HCT116 (cell line): ENCODE measurements at places on chromosomes 16 and 17.

DNA sequence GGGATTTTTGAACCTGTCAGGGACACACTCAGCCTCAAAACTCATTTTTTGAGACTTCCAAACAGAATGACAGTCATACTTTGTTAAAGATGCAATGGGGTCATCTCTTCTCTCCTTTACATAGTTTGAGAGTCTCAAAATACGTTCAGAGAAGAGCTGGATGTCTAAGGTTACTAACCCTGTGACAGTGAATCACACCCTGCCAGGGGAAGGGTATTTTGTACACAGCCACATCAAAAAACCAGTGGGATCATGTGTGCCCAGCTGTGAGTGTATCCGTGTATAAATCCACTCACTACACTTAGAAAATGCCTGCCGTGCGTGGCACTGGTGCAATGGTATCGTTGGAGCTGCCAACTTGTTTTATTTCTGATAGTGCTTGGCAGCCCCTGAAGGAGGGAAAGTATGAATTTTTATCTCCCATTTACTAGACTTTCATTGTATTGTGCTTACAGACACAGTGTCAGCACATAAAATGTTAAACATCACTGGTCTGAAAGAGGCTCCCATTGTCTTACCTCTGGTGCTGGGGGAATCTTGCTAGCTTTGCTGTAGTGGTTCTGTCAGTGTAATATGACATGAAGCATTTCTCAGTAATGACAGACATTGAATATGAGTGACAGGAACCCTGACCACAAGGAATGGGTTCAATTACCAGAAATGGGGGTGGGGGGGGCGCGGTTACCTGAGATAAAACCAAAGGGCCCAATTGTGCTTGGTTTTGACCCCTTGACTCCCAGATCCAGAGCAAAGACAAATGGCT lies 256.3 kb downstream of the FTO start:
- no peak for DNase-seq

- DNase-seq: no peak
Measured at GRCh38 chr17:14489986-14490385, 189.1 kb downstream of the HS3ST3B1 start.

- no peak for DNase-seq
Measured at GRCh38 chr17:13921841-13922776, 147.2 kb upstream of the COX10 start.

GRCh38 chr16:59514651-59515050 lies 780.5 kb upstream of the GOT2 start:
- DNase-seq: no peak

- no peak for DNase-seq
Measured at GRCh38 chr16:57315416-57315815, 30.9 kb upstream of the PLLP start.

DNA sequence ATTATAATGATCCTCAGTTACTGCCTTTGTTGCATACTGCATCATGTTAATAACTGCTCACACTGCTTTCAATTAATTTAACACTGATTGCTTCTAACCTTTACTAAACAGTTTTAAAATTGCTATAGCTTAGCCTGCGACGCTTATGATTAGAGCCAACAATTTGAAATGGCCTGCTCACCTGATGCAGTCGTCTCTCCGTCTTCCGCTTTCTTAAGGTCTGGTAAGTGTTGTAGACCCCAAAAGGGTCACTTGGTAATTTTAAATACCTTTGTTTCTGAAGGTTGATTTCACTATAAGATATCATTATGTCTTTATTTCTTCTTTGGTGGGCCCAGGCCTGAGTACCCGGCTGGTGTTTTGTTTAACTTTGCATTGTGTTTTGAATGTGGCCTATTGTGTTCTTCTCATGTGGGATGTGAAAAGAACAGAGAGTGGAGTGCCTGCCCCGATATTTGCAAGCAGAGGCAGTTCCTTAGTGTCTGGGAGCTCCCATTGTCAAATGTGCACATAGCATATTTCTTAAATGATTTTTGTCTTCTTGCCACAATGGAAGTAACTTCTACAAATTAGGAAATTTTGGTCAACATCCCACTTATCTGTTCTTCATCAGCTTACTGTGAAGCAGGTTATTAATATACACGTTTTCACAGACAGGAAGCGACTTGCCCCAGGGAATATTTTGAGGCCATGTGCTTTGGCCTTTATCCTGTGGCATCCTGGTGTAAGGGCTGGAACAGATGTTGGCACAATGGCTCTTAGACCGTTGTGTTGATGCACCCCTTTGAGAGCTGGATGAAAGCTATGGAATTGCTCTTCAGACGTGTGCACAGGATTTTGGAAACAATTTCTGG lies 2.9 kb downstream of the PHKB start:
- no peak for DNase-seq

DNA sequence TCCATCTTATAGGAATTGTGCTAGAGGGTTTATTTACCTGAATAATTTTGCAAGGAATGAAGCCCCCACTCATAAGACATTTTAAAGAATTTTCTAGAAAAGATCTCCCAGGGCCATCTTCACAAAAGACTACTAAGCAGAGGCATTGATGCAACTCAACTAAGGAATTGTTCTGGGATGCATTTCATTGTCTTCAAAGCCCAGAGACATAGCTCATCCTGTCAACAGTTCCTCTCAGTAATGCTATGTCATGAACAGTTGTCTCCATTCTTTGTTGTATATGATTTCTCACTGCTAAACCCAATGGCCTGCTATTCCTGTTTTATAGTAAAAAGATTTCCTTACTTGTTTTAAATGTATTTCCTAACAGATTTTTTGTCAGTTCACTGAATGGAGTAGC lies 136.8 kb upstream of the RBL2 start:
- DNase-seq: no peak

- DNase-seq: peak; percentile 70
Measured at GRCh38 chr17:78133971-78134898, 3.7 kb downstream of the TMC8 start.

GRCh38 chr16:46714797-46715591 lies 25.5 kb downstream of the ORC6 start:
- DNase-seq: no peak

DNA sequence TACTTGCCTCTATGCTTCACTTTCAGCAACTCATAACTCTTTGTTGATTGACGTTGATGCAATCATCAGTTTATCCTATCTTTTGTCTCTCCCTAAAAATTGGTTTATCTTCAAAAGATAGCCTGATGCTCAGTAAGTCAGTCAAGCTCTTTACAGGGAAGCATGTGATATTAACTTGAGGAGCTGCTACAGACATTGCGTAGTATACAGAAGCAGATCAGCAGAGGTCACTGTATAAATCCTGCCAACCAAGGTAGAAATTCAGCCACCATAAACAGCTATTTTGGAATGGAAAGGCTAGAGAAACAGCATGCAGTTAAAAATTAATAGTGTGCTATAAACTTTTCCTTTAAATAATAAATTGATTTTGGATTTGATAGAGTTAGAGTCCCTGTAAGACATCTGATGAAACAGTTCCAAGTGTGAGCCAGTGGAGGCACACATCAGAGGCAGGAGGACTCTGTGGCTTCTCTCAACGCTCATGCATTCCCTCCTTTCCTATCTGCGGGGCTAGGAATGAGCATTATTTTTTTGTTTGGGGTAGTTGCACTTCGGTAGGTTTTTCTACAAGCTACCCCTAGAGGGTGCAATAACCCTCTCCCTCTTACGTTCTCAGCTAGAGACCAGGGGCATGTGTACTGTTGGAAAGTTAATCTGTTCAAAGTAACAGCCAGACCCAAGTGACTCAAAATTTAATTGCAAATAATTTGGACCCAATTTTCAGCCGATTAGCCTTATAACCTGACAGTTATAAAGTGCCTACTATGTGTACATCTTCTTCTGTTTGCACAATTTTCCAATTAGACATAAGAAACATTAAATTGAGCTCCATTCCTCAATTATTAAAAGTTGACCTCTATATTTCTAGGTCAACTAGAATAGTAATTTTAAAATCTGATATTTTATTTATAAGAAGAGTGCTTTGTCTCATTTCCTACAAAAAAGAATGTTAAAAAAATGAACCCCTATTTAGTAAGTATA lies 647.7 kb upstream of the SOX9 start:
- DNase-seq: peak; percentile 86

- DNase-seq: no peak
Measured at GRCh38 chr17:82065193-82065637, 389 bp downstream of the DUS1L start.

- no peak for DNase-seq
Measured at GRCh38 chr16:30838876-30839471, 52.0 kb upstream of the ZNF629 start.

DNA sequence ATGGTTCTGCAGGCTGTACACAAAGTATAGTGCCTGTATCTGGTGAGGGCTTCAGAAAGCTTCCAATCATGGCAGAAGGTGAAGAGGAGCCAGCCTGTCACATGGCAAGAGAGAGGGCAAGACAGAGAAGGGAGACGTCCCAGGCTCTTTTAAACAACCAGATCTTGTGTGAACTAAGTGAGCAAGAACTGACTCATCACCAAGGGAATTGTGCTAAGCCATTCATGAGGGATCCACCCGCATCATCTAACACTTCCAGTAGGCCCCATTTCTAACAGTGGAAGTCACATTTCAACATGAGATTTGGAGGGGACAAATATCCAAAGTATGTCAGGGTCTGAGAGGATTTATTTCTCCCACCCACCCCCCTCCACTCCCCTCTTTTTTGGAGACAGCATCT lies 56.2 kb upstream of the ELAC2 start:
- DNase-seq: peak; percentile 6

DNA sequence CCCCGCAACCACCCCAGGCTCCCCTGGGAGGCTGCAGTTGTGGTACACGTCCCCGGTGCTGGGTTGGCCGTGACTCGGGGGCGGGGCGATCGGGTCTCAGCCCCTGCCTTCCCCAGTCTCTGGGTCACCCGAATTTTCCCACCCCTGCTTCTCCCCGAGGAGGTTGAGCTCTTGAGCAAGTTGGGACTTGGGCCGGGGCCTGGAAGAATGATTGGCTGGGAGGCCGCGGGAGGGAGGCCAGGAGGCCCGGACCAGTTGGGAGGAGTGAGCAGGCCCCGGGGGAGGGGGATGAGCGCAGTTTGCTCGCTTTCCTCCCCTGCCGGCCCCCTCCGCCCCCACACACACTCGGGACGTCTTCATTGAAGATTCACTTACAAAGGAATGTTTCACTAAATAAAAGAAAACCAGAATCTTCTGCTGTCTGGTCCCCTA lies 4.5 kb upstream of the HEXIM1 start:
- no peak for DNase-seq

DNA sequence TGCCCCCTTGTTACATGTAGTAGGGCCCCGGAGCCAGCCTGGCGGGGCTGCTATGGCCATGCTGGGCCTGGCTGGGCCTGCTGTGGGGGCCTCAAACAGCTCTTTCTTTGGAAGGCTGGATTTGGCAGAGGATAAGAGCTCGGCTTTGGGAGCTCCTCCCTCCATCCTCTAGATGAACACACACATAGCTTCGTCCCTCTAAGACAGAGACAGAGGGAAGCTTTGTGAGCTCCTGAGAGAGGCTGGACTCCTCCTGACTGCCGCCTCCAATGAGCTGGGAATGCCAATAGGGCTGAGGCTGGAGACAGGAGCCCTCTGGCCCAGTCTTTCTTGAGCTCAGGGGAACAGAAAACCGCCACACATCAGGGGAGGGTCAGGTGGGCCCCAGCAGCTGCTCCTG lies 37.3 kb upstream of the CDC42EP4 start:
- no peak for DNase-seq

DNA sequence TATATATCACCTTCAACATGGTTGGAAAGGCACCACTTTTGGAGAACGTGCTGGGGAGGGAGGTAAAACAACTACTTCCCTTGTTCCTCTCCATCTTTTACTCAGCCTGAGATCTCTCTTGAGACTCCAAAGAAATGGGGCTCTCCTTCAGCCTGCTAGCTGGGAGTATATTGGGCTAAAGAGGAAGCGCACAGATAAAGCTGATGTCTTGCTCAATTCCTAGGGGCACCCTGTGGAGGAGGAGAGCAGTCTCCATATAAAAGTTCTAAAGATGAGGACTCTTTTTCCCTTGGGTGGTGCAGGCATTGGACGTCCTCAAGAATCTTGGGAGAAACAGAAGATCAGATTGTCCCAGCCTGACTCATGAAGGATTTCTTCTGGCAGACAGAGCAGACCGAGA lies 4.6 kb upstream of the ETV4 start:
- no peak for DNase-seq
